ENCODE measurements at places on chromosomes 5 and 9.

DNA sequence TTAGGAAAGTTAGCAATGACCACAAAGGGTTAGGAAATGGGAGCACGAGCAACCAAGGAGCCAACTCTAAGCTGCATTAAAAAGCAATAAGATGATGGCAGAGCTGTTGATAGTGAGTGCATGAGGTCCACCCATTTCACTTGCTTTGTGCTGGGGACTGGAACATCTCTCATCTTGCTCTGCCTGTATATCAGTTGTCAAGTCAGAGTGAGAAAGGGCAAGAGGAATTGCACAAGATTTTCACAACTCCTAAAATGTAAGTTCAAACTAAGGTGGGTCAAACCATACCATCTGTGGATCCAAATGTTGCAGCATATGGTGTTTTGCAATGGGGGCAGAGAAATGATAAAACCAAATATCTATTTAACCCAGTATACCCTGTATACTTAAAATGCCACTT lies 2.8 kb upstream of the ESM1 start:
- no peak for DNase-seq

- no peak for DNase-seq
Measured at GRCh38 chr5:1175801-1176472, 25.5 kb upstream of the SLC6A19 start.

GRCh38 chr9:113467183-113467582 lies 3.7 kb downstream of the RGS3 start:
- DNase-seq: no peak

DNA sequence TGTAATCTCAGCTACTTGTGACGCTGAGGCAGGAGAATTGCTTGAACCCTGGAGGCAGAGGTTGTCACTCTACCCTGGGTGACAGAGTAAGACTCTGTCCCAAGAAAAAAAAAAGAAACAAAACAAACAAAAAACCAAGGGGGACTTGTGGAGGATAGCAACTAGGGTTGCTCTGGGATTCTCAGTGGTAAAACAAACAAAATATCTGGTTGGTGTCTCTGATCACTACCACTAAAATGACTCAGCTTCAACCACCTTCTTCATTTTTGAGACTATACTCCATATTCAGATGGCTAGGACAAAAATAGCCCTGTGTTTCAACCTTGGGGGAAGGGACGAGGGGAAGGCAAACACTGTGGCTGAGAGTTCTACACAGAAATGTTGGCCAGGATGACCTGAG lies 110.3 kb downstream of the ARRDC3 start:
- no peak for DNase-seq

GRCh38 chr5:140833993-140834392 lies at the start of gene PCDHA7:
PCDHA7 (plus strand) TSS chr5:140834269; CDS start chr5:140834384, 115 bp downstream.
- DNase-seq: no peak

GRCh38 chr5:20618340-20618739 lies 630.3 kb upstream of the CDH18 start:
- no peak for DNase-seq

DNA sequence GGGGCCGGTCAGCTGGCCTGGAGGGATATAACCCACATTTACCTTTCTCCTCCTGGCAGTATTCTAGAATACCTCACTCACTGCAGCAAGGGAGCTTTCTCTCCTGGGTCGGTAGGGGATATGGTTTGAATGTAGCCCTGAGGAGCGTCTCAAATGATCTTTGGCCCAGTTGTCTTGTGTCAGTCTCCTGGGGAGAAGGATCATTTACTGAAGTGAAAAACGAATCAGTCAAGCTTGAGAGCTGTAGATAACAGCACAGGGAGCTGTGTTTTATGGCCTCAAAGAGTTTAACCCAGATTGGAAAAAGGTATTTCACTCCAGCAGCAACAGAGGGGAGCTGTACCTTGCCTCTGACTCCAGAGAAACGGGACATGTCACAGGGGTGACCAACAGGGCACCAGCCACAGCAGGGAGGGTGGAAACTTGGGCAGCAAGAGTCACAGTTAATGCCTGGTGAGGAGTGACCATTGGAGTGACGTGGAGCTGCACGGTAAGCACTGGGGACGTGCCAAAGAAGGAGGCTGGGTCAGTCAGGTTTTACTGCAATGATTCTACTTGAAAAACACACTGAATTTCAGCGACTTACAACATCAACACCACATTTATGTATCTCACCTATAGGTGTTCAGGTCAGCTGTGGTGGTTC lies 29.8 kb upstream of the ZFR start:
- DNase-seq: no peak

GRCh38 chr5:164941132-164941531 lies 1435.7 kb downstream of the MAT2B start:
- DNase-seq: no peak

DNA sequence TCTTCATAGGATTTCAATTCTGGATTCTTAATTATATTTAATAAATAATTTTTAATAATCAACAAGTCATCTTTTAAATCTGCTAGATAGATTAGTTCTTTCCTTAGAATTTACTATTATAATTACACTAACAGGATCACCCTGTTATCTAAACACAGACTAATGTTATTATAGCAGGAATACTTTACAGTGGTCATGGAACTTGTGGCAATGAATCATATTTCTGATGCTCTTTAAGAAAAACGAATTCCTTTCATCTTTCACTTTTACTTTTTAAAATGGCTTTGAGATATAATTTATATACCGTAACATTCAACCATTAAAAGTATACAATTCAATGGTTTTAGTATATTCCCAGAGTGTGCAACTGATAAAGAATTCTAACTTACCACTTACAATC lies 29.7 kb upstream of the CDK5RAP2 start:
- DNase-seq: no peak

- no peak for DNase-seq
Measured at GRCh38 chr5:168691891-168692290, 112.7 kb upstream of the PANK3 start.

- no peak for DNase-seq
Measured at GRCh38 chr5:62720031-62720441, 141.4 kb downstream of the LRRC70 start.
